Umbilical cord (tissue), 2 donors: ENCODE measurements at places on chromosomes 3 and 15. TPM values are rescaled to one million over a fixed set of nuclear protein-coding genes. Genes with fewer than 3 reads are reported as not detected.
A peak's percentile ranks its signal among the peaks of the same experiment; 100 is the strongest.

GRCh38 chr3:183895296-183895695 lies 10.6 kb upstream of the PARL start:
- peak; percentile 44 for DNase-seq

DNA sequence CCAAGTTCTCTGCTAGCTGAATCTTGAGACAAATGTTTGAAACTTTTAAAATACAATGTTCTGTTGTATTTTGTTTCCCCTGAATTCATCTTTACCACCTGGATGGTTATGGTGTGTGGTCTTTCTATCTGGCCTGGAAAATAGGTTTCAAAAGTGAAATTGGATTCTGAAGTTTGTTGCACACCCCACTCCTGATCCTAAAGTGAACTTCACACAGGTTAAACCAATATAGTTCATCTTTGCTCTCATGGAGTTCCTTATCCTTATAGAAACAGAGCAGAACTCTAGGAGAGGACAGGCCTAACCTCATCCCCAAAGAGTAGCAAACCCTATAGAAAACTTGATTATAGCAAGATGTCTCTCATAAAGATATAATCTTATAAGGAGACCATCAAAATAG lies 179.4 kb upstream of the BCL6 start:
- no peak for DNase-seq

DNA sequence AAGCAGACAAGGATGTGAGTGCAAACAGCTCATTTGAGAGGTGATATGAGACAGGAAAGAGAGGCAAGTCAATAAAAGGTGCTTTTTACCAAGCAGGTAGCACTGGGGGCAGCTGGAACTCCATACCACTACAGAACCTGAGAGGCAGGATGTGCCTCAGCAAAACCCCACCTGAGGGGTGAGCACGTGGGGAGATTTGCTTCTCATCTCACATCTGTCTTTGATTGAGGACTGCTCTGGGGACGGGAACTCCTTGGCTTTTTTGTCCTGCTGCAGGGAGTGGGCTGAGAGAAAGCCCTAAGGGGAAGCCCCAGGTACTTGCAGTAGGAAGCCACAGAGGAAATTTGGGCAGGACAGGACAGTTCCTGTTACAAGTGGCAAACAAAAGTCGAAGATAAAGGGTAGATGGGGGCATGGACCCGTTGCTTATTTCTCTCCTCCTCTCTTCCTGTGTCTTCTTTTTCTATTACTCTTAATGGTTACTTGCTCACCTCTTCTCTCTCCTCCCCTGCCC lies 27.1 kb downstream of the CFAP161 start:
- no peak for DNase-seq

DNA sequence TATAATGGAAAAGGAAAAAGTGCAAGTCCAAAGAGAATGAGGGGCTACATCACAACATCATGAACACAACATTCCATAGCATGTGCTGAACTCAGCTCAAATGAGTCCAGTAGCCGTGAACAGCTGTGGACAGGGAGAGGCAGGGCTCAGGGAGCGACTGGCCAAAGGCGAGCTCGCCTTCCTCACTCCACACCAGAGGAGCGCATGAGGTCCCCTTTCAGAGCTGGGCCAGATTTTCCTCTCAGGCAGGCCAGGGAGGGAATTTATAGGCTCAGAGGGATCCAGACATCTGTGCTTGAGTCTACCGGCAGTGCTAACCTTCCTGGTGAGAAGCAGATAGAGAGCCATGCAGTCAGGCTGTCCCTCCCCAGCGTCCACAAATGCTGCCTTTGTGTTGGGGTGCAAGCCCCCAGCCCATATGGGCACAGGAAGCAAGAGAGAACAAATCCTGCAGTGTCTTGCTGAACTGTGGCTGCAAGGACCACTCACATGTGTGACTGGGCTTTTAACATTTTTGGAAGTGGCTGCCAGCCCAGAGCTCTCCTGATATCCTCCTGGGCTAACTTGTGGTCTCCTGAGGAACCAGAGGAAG lies 32.5 kb downstream of the ARHGEF3 start:
- peak; percentile 25 for DNase-seq

- DNase-seq = no peak
These were observed 31.0 kb downstream of the MITF start for GRCh38 chr3:69770219-69770618.

DNA sequence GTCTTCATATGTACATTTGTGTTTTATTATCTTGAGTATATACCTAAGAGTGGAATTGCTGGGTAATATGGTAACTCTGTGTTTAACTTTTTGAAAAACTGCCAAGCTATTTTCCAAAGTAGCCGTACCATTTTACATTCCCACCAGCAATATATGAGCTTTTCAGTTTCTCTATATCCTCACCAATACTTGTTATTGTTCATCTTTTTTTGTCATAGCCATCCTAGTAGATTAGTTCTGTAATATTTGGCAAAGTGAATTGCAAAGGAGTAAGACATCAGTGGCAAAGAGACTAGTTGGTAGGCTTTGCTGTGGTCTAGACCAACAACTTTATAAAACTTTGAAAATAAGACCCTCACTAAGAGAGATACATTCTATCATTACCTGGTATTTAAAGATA lies 21.4 kb downstream of the OXSR1 start:
- DNase-seq = no peak

CSPG4 gene
- 84.0 TPM for total RNA-seq

CHL1 gene
- total RNA-seq = 18.1 TPM

DNA sequence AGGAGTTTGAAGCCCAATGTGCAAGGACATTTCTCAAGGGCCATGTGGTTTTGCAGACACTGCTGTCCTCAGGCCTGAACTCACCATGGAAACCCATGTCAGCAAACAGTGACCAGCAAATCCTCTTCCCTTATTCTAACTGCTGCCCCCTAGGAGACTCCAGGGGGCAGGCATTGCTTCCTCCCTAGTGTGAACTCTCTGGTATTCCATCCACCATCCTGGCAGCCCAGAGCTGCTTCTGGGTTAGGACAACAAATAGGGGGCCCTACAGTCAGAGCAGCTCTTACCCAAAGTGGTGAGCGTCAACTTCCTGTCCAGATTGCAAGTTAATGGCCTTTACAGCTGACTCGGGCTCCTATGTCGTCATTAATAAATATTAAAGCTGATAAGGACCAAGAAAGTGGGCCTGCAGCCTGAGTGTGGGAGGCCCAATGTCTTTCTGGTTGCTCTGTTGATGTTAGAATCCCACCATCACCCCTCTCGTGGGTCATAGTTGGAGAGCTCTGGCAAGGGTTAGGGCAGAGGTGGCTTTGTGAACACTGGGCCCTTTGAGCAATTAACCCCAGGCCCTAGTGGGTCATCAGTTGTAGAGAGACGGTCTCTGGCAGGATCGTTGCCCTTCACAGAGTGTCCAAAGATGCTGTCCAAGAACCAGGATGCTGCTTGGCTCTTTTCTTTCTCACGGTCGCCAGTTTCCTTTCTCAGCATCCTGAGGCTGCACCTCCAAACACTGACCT lies 41.5 kb downstream of the TGM4 start:
- no peak for DNase-seq

DNA sequence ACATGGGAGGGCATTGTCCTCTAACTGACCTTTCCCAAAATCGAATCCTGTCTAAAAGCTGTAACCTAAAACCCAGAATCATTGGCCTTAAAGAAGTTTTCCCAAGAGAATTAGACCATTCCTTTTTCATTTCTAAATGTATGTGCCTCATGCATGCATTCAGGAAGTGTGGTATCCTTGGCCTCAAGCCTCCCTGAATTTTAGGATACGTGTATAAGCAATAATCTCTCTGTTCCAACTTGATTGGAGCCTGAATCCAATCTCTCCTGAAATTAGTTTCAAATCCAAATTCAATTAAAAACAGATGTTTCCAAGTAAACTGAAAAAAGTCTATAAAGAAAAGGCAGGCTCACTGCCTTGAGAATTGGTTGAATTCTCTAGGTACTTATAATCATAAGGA lies 86.0 kb upstream of the VEPH1 start:
- DNase-seq = no peak

- no peak for DNase-seq
These were observed 86.8 kb upstream of the NR2F2 start for GRCh38 chr15:96243701-96244100.

ALS2CL gene
- total RNA-seq = 8.7 TPM
